ENCODE measurements at places on chromosomes 11 and 22.

- no peak for DNase-seq
Observed at GRCh38 chr11:26229257-26229656, 102.7 kb upstream of the ANO3 start.

DNA sequence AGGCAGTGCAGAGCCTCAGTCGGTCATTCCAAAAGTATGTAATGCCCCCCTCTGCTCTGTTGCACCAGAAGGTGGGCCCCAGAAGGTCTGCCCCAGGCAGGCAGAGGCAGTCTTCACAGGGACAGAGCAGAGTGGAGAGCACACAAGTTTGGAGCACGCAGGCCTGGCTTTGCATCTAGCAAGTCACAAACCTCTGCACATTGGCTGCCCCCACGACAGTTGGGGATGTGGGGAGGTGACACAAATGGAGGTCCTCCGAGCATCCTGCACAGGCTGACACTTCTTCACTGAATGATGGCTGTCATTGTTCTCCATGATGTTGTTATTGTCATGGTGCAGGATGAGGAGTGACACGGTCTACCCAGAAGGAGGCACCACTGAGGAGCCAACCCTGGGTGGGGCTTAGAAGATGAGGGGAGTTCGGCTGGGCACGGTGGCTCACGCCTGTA is 11.9 kb downstream of the TOM1 start:
- DNase-seq: no peak

- no peak for DNase-seq
Observed at GRCh38 chr11:68010090-68011041, at the start of gene ALDH3B1. TSS of gene ALDH3B1 (plus strand) at chr11:68010327. CDS start at chr11:68015298, 4,971 bp downstream.

DNA sequence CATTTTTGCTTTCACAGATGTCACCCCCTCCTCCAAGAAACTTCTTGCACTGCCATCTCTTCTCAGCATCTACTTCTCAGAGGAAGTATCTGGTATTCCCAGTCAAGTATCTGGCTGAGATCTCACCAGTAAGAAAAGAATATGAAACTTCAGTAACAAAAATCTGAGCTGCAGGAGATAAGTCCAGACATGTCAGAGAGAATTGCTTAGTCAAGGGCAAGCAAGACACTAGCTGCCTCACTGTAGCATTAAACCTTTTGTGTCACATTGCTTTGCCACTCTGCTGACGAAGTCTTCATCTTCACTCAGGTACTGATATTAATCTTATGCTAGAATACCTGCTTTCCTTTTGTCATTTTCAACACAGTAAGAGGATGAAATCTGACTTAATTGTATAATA is 70.6 kb upstream of the ZC3H12C start:
- DNase-seq: no peak

DNA sequence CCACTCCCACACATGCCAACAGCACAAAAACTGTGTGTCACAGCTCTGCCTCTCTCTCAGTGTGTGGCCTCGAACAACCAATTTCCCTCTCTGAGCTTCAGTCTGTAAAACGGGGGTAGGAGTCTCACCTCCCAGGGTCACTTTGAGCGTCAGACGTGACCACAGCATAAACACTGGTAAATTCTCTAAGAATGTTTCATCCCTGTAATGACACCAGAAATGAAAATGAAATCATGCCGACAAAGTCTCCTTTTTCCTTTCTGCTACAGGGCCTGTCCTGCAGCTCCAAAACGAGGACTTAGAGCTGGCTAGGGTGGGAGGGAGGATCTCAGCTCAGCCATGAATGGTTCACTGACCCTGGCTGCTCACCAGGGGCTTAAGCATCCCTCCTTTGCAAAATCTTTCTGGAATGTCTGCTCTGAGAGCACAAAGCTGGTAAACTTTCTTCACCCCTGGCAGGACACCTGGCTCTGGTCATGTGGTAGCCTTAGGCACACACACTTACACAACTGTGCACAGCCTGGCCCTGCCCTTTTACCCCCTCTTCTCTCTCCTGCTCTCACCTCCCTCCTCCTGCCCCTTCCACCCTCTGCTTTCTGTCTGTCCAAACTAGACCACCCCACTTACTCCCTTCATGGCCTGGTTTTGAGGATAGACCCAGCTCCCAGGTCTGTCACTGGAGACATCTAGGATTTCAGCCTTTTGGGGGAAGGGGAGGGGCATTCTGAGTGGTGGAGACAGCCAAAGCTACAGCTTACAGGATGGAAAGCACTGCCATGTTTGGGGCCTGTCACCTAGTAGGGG is 12.3 kb upstream of the TSKU start:
- no peak for DNase-seq

All from stimulated activated CD4-positive, alpha-beta T cell treated with anti-CD3 and anti-CD28 coated beads, TNF-alpha, amount 100 ng/mL, for 1 hour (primary cell).